Left cardiac atrium (tissue), 4 donors: ENCODE measurements at places on chromosomes 7 and 10.

DNA sequence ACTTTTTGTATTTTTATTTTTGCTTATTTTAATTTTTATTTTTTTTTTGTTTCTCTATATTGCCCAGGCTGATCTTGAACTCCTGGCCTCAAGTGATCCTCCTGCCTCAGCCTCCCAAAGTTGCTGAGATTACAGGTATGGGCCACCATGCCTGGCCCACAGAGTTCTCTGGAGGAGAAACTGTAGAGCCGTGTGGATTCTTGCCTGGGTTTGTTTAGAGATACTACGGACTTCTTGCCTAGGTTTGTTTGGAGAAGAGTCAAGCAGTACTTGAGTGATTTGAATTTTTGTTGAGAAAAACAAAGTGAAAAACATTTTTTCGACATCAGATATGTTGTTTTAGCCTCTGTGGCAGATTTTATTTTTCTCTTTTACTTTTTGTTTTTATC lies 99.0 kb downstream of the CAMK1D start:
- no peak for DNase-seq

DNA sequence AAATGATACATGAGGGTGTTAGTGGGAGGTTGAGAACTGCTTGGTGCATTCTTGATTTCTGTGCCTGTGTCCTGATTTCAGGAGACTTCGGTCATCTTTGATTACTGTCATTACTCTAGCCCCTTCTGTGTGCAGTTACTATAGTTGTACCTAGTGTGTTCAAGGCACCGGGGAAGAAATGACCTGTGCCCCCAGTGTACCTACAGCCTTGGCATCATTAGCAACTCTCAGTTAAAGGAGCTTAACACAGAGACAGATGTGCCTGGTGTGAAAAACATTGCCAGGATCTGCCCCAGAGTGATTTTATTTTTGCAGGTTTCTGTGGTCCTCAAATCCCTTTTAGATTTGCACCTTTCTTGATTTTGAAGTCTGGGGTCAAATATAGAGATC lies 62.2 kb downstream of the ARID5B start:
- no peak for DNase-seq

DNA sequence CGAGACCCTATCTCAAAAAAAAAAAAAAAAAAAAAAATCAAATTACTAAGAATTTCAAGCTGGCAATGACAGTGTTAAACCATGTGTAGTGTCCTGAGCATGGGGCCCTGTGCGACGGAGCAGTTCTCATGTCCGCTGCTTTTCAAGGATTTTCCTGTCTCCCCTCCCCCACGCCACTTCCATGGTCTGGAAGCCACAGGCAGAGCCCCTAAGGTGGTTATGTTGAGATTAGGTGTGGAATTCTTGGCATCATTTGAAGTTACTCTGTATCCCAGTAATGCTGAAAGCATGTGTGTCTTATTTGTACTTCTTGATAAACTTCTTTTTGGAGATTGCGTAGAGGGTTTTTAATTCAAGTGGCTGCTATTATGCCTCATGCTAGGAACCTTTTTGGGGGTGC lies 65.2 kb downstream of the PFKFB3 start:
- DNase-seq = no peak

DNA sequence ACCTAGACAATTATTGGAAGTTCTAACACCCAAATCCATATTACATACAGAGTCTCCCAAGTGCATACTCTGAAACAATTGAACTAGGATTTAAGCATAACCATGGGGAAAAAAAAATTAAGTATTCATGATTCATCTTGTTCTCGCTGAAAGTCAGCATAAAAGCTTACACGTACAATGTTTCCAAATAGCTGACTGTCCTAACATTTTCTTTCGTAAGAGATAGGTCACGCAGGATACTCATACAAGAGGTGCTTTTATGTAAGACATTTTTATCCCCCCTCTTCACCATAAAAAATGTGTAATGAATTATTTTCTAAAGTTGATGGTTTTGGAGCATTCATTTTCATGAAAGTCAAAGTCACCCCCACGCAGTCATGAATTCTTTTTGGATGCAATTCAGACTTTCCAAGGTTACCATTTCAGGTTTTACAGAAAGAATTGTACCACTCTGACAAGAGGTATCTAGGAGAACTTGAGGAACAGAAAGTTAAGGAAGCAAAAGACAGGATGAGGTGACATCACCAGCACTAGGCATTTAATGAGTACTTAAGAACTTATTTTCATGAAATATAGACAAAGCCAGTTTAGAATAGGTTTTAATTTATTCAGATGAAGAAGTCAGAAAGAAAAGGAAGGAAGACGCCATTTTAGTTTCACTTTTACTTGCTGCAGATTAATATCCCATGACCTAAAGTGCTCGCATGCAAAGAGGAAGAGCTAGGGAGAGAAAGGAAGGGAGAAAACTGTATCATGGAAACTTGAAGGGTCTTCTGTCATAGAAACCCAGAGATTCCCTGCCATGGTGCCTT lies 55.8 kb downstream of the TMEM26 start:
- DNase-seq = no peak

- peak; percentile 84 for DNase-seq
Observed at GRCh38 chr7:114944745-114945625, 23.1 kb downstream of the MDFIC start.

GRCh38 chr10:67110286-67110685 lies 184.4 kb downstream of the LRRTM3 start:
- no peak for DNase-seq

GRCh38 chr10:7952266-7952665 lies 102.2 kb upstream of the GATA3 start:
- no peak for DNase-seq

DNA sequence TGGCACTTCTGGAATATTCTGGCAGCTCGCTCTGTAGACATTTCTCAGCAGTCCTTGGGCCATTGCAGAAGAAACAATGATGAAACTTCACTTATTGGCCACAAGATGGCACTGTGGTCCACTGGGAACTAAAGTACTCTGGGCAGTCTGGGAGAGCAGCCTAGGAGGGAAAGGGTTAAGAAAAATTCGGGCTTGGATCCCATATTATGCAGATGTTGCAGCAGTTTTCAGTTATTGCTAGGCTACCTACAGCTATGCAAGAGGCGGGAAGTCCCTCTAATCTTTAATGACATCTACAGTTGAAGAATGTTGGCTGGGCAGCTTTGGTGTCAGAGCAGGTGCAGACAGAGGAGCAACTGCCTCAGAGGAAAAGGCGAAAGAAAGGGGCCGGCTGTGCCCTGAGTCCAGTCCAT lies 201.7 kb upstream of the PRSS58 start:
- no peak for DNase-seq

DNA sequence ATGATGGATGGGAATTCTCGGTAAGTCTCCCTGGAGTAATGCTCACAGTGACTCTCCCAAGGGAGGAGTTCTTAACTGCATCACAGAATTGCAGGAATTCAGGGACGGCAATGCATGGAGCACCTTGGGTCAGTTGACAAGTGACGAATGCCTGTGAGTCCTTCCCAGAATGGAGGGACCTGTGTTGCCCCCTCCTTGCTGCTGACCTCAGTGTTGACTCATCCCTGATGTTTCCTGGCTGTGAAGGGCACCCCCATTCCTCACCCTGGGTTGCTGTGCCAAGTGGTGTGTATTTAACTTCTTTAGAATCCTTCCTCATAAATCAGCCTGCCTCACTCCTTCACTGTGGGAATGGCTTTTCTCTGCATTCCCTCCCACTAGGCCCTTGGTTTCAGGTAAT lies 98.9 kb downstream of the LRMDA start:
- DNase-seq = no peak

GRCh38 chr10:88728107-88728763 lies 22.2 kb downstream of the LIPK start:
- DNase-seq = no peak

DNA sequence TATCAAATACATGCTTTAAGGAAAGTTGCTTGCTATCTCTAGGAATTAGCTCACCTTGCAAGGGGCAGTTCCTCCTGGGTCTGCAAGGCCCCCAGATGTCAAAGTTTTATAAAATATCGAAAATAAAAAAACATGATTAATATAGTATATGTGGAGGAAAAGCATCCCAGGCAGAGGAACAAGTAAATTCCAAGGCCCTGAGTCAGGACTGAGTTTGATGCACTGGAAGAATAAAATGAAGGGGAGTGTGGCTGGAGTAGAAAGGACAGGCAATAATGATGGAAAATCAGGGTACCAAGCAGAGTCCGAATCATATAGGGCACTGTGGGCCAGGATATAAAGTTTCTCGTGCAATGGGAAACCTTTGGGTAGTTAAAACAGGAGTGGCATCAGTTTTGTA lies 112.4 kb upstream of the EEPD1 start:
- no peak for DNase-seq

- no peak for DNase-seq
Observed at GRCh38 chr10:9243941-9244411, 1189.5 kb downstream of the GATA3 start.

- DNase-seq = no peak
Observed at GRCh38 chr10:124394583-124394982, 24.1 kb downstream of the OAT start.

- DNase-seq = no peak
Observed at GRCh38 chr7:23299770-23300300, 696 bp downstream of the MALSU1 start.

GRCh38 chr10:34475274-34475646 lies 339.8 kb downstream of the PARD3 start:
- no peak for DNase-seq

DNA sequence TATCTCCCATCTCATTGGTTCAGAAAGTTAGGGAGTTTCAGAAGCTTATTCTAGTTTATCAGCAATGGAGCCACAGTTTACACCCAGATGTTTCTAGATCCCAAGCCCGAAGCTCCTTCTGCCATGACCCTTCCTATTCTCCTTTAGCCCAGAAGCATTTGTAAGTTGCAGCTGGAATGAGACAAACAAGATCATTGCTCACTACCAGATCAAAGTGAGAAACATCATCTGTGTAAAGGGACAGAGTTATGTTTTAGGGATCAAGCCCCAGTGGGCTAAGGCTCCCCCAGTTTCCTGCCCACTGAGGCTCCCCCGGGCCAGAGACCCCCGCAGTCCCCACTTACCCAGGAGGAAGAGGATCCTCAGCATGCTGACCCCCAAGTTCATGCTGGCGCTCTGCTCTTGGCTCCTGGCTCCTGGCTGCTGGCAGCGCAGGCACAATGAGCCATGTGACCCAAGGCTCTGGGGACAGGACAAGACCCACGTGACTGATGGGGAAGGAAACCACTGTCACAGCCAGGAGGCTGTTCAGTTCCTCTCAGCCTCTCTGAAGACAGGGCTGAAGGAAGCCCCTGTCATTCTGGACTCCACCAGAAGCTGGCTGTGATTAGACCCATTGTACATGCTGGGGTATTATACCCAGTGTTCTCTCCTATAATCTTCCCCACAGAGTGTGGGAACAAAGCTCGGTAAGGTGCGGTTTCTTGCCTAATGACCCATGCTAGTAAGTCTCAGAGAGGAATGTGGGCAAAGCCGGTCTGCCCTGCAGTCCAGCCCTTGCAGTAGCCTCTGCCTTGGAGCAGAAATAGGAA lies at the start of gene TMEM273:
TSS of gene TMEM273 (minus strand) at position 442 of the 812 bp plus-strand sequence. CDS start at position 387, 55 bp downstream.
- peak; percentile 83 for DNase-seq

DNA sequence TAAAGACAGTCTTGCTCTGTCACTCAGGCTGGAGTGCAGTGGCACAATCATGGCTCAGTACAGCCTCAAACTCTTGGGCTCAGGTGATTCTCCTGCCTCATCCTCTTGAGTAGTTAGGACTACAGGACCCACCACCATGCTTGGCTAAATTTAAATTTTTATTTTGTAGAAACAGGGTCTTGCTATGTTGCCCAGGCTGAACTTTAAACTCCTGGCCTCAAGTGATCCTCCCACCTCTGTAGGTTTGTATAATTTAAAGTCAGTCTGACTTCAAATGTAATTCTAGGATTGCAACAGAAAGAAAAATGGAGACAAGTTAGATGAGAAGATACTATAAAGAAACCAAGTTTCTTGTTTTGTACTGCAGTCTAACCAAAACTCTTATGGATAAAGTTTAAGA lies 11.5 kb downstream of the TMEM60 start:
- DNase-seq = no peak

DNA sequence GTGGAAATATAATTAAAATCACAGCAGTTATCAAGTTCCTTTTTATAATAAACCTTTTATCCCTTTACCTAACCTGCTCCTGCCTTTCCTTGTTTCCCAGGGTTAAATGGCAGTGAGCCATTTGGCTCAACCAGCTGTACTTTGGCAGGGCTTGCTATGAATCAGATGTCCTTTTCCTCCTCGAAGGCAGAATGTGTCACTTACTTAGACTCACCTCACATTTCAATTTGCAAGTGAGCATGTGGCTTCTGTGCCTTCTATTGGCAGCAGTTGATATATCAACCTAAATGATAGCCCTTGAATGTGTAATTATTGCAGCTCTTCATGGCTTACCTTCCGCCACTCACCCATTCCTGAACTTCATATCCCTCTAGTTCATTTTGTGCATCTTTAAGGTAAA lies 301.7 kb downstream of the CSTF2T start:
- DNase-seq = peak; percentile 58

DNA sequence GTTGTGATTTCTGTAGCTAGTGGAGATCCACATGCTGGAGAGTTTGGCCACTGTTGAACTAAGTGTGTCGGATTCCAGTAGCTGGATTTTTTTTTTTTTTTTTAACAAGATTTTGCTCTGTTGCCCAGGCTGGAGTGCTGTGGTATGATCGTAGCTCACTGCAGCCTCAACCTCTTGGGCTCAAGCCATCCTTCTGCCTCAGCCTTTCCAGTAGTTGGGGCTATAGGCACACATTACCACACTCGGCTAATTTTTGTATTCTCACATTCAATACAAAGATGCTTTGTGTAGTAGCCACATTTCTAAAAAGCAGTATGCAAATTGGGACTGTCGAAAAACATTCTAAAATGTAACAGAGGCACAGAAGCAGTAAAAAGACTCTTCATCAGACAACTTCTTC lies 63.5 kb downstream of the RABGEF1 start:
- no peak for DNase-seq

- DNase-seq = peak; percentile 26
Observed at GRCh38 chr10:6918305-6918704, 338.2 kb upstream of the PRKCQ start.

- DNase-seq = no peak
Observed at GRCh38 chr10:34558093-34558583, 257.0 kb downstream of the PARD3 start.

- DNase-seq = no peak
Observed at GRCh38 chr7:418636-419280, 100.9 kb downstream of the PDGFA start.

DNA sequence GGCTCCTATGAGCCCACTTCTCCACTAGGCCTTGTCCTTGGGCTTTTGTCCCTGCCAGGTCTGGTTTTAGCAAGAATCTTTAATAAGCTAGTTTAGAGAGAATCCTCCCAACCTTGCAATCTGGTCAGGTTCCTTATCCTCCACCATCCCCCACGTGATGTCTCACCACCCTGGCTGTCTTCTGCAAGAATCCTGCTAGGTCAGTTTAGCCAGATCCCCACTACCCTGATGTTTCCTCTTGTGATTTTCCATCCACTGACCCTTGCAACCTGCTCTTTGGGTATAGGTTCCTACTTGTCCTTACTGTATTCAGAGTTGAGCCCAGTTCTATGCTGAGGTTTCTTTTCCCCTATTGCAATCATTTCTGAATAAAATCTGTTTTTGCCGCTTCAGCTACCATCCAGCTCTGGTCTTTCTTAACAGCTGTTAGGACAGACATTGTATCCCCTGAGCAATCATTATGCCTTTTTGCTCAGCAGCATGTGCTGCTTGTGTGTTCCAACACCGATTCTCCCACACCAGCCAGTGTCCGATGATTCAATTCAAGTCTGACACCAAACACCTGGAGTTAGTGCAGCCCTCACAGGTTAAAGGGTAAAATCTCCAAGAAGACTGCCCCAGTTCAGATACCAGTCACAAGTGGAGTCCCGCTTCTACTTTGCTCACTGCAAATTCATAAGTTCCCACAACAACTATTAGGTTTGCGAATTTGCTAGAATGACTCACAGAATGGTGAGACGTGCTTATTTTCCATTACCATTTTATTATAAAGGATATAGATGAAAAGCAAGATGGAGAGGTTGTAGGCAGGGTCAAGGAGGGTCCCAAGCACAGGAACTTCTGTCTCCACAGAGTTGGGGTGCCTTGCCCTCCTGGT lies 62.2 kb upstream of the ADCY1 start:
- no peak for DNase-seq
